Pancreas (tissue), 10 donors: ENCODE measurements at places on chromosomes 5 and 9.

DNA sequence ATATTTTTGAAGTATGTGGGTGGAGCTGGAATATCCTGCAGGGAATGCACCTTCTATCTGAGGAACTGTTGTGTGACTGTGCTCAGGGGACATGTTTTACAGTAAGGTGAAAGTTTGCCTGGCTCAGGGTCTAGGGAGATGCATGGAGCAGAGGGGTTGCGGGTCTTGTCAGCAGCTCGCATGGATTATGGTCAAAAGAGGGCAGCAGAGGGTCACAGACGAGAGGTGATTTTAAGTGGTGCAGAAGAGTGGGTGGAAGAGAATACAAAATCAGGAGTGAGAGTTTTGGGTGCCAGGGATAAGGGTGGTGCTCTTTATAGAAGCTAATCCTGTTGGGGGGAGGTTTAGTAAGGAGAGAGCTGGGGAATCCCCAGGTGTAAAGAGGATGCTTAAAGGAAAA, 53.5 kb upstream of the GRIN3A start:
- no peak for DNase-seq

DNA sequence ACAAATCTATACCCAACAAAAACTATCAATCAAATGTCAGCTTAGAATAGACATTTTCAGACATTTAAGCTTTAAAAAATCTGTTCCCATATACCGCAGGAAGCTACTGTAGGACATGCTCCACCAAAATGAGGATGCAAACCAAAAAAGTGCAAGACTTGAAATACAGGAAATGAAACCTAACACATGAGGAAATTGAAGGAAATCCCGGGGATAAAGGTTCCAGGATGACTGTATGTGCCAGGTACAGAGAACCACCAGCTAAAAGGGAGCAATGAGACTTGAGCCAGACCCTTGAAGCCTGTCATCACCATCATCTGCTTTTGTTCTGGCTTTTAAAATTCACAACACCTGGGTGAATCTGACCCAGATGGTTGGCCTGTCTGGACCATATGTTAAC, 21.4 kb downstream of the DIAPH1 start:
- no peak for DNase-seq

DNA sequence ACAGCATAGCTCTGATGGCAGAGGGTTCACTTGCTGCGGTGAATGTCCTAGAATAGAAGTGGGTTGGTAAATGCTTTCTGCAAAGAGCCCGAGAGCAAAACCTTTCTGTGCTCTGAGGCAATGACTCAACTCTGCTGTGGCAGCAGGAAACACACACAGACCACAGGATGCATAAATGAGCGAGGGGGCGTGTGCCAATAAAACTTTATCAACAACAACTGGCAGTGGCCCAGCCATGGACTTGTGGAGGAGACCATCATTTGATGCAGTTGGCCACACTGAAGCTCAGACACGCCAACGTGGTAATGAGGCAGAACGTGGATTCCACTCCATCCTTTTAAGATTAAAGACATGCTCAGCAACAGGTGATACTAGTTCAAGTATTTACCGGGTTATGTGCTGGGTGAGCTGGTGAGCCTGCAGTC, 6.8 kb downstream of the MRPL36 start:
- no peak for DNase-seq

DNA sequence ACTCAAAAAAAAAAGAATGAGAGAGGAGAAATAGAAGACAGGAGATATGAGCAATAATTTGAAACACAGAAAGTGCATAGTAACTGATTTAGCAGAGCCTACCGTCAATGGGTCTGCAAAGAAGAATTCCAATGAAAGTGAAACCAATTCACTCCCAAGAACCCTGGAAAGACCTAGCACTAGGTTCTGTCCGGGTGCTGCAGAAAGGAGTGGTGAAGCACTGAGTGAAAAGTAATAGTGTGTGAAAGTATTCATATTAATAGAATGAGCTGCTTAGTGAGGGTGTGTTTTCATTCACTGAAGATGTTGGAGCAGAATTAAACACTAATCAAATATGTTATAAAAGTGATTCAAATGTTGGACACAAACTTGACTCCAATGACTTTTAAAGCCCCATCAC, 51.3 kb upstream of the SLC30A5 start:
- DNase-seq, result no peak

DNA sequence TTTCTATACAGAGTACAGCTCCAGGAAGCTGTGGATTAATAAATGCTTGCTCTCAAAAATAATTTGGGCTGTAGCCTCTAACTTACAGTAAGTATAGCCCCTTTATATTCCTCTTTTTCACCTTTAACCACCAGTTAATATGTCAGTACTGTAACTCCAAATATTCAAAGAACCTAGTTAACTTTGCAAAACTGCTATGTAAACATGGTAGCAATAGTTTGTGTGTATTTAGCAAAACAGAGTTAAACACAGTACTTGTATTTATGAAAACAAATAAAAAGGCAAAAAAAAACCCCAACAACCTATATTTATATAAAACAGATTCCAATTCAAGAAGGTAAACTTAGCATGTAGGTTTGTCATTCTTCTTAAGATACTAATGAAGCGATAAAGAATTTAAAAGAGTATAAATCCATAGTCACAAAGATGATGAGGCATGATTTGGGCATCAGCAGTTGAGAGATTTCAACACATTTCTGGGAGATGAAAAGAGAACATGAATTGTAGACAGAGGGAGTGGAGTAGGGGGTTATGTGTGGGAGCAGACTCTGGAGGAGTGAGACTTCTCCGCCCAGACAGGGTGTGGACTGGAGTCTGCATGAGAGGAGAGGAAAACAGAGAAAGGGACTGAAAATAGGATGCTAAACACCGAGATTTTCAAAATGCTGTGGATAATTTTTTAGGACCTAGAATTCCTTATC, 47.0 kb upstream of the F2RL1 start:
- no peak for DNase-seq

DNA sequence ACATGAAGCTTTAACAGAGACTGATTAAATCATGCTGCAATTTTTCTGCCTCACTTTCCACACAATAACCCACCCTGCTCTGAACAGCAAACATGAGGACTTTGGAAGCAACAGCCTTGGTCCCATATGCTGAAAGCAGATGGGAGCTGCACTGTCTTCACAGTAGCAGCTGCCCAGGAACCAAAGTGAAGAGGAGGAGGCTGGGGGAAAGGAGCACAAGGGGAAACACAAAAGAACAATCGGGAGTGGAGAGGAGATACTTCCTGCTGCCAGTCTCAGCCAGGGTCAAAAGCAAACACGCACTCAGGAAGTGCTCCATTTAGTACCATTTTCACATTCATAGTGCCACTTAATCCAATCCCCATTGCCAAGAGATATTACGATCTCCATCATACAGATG, 183.3 kb upstream of the PUM3 start:
- no peak for DNase-seq

DNA sequence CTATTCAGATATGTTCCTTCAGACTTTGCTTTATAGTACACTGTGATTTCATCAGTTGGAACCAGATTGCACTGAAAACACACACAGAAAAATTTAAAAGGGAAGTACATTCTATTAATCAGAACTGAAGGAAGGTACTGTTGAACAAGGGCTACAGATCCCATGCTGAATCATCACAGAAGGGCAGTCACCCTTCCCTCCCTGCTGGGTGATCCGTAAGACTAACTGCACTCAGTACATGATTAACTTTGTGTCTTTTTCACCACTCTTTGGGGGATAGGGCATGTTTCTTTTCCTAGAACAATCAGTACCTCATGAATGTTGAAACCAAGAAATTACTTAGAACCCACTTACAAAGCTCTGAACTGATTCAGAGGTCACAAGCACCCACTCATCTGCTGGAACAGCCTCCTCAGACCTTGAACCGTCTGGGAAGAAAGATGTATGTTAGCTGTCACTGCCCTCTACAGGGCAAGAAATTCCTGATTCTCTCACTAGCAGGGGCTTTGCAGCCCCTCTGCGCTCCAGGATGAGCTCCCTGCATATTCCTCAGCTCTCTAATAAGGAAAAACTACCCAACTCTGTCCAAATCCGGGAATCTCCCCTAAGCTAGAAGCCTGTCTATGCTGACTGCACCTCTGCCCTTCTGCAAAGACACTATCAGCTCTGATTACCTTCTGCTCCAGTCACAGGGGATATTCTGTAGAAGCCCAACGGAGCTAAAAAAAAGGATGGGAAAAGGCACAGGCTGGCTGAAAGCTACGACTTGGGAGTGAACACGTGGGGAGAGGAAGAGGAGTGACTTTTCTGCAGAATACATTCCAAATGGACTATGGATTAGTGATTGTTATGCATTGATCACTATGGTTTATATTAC, 51.0 kb downstream of the IARS1 start:
- DNase-seq, result no peak

DNA sequence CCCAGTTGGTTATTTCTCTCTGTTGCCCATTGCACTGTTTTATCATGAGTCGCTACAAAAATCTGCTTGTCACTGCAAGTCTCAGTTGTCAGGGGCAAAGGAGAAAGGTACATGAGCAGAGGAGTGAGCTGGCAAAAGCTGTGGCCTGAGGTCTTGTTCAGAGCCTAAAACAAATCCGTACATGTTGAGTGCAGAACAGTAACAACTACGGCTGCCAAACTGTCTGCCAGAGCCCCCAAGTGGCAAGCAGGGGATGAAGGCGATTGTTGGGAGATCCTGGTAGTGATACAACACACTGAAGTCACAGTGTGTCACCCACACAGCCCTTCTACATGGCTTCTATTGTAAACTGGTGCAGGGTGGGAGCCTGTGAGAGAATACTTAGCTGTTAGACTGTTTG, 50.9 kb downstream of the BRINP1 start:
- DNase-seq, result no peak

DNA sequence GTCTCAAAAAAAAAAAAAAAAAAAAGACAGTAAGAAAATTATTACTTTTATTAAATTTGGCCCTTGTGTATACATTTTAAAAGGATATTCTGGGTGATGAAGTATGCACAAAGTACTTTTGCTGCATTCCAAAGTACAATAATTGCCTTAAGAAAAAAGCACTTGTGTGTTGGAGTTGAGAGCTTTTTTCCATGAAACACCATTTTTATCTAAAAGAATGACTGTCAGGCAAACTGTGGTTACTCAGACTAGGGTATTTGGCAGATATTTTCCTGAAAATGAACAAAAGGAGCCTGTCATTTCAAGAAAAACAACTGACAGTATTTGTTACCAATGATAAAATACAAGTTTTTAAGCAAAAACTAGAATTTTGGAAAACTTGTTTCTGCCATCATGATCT, 84.3 kb upstream of the PTPN3 start:
- DNase-seq, result no peak

DNA sequence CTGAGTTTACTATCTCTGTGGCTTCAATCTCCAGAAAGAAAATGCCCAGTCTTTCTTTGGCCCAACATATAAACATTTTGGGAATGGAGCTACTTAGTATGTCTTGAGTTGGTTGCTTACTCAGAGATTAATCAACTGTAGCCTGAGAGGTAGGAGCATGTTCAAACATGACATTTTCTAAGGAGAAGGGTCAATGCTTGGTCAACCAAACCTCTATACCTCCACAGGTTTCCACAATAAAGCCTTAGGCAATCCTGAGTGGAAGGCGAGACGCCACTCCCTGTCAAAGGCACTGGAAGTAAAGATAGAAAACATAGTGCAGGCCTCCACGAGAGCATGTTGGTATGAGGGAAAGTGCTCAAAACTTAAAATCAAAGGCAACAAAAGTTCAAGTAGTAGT, 411.4 kb downstream of the KCTD16 start:
- no peak for DNase-seq

- DNase-seq, result no peak
Measured at GRCh38 chr9:121822093-121823085, 171.0 kb downstream of the DAB2IP start.

DNA sequence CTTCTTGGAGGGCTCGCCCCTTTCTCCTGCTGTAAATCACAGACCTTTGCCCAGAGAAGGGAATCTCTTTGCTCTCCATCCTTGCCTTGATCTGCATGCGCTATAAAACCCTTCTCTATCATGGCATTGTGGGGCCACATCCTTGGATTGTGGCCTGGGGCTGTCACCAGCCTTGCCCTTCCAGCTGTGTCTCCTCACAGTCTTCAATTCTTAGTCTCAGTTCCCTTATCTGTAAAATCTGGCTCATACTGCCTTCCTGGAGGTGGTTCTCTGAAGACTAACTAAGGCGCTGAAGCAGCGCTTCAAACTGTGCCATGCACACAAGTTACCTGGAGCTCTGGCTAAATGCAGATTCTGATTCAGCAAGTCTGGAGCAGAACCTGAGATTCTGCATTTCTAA, 53.4 kb upstream of the RARS1 start:
- no peak for DNase-seq

- no peak for DNase-seq
Measured at GRCh38 chr5:14243766-14244165, 100.6 kb downstream of the TRIO start.

DNA sequence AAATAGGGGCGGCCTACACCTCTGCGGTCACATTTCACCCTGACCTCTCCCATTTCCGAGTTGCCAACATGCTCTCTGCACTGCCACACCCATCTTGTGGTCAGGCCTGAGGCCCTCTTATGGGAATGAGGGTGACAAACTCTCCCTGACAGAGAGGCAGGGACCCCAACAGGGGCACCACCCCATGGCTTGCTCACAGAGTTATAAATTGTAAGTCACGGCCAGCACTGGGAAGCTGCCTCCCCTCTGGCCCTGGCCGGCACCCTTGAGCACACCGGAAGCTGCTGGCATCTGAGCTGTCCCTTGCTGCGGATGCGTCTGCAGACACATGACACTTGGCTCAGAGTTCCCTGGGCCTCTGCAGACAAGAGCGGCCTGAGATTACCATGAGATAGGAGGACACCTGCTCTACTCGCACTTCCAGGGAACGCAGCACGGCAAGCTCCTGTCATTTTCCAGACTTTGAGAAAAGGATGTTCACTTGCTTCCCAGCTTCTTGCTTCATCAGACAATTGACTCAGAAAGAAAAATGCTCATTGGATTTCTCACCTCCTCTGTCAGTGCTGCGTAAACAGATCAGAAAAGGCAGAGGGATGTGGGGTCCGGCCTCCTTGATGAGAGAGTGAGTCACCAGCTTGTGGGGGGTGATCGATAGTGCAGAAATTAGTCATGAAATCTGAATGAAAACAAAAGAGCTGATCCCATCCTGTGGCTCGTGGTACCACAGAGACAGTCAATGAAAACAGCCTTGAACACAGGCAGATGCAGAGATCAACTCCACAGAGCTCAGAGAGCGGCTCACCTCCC, 269.8 kb downstream of the SYK start:
- no peak for DNase-seq

DNA sequence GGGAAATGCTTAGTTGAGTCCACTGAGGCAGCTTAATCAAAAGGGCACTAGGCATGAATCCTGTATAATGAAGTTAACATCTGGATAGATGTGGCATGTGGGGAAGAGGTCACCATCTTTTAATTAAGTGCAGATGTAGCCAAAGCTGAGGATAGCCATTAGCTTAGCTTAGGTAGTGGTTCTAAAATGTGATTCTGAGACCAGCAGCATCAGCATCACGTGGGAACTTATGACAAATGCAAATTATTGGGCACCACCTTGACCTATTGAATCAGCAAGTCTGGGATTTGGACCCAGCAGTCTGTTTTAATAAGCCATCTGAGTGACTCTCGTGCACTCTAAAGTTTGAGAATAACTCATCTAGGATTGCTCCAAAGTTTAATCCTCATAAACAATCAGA, 63.8 kb downstream of the SNCAIP start:
- DNase-seq, result no peak

GRCh38 chr9:18461496-18461895, 12.5 kb upstream of the ADAMTSL1 start:
- no peak for DNase-seq
